Astrocyte of the spinal cord (primary cell): ENCODE measurements at places on chromosomes 7 and 10.
A peak's percentile ranks its signal among the peaks of the same experiment; 100 is the strongest.

GRCh38 chr10:30928742-30929141, 102.9 kb downstream of the ZNF438 start:
- no peak for DNase-seq

GRCh38 chr7:133751079-133751478, 376.1 kb upstream of the LRGUK start:
- DNase-seq, result no peak

GRCh38 chr10:780536-781524, 91.4 kb upstream of the DIP2C start:
- DNase-seq, result no peak

DNA sequence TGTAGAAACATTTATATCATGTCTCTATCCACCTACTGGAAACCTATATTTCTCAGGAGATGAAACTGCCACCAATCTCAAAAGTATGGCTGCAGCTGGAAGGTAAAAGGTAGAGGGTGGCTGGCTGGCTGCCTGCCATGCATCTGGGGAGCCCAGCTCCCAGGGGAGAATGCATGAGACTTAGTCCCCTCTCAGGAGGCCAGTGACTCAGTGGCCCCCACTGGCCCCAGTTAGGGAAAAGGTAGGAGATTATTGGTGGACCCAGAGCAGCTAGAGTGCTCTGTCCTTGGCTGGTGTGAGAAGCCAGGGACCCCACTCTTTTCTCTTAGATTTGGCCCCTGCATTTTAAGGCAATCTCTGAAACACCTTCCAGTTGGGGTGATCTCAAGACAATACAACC, 6.8 kb upstream of the NKX2-3 start:
- DNase-seq, result no peak

- DNase-seq, result no peak
Measured at GRCh38 chr10:97948822-97949221, 81.6 kb downstream of the CRTAC1 start.

- no peak for DNase-seq
Measured at GRCh38 chr7:22863156-22863899, 40.7 kb upstream of the TOMM7 start.

DNA sequence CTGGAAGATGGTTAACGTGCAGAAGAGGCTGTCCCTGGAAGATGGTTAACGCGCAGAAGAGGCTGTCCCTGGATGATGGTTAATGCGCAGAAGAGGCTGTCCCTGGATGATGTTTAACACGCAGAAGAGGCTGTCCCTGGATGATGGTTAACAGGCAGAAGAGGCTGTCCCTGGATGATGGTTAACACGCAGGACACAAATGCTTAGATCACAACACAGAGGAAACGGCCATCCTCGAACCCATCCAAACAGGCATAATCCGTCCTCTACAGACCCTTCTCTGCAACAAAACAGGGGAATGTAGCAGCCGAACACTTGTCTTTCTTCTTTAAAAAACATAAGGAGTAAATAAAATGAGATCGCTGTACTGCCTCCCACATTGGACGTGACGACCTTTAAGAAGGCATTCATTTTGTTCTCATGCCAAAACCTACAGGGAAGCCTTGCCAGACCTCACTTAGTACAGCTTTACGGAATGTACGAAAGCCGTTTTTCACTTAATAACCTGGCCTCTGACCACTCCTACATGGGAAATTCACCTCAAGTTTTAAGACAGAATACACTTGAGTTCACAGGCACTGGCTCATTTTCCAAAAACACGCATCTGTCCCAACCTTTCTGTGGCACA, 245.2 kb downstream of the ZMYND11 start:
- DNase-seq, result peak; percentile 88
